ENCODE measurements at places on chromosomes 13 and 19.

- DNase-seq = peak; percentile 9
Observed at GRCh38 chr19:47351548-47351947, 2.4 kb downstream of the DHX34 start.

GRCh38 chr19:38741670-38742069 is 2.6 kb downstream of the CAPN12 start:
- no peak for DNase-seq

DNA sequence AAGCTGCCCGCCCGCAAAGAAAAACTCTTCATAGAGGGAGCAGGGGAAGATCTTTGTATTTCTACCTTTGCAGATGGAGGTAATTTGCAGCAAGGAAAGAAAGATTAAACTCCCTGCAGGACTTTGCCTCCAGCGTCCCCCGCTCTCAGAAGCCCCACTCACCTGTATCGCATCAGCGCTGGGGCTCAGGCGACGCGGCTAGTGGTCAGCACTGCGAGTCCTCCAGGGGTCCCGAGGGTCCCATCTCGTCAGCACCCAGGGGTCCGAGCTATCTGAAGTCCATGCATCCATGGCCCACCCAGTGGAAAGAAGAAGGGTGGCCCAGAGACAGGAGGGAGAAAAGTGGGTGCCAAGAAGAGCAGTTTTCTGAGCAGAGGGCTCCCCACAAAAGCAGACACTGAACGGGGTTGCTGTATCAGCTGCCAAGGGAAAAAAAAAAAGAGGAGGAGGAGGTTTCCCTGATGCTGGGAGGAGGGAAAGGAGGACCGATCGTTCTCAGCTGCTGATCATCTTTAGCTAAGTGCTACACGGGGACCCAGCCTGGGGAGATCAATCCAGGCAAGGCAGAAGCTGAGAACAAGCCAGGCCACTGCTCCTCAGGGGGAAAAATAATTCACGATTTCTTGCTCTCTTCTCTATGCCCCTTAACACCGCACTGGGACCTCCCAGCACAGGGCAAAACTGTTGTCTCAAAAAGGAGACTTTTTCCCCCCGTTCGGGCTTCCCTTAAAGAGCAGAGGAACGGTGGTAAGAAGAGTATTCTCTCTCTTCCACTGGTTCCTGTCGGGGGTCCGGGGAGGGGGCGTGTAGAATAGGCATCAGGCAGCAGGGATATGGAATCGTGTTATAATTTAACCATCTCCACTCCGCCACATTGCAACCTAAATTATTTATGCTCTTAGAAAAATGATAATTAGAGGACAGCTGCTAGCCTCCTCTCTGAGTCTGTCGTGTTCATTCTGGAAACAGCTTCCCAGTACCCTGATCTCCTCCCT is 117.7 kb upstream of the CACNA1A start:
- DNase-seq = no peak

DNA sequence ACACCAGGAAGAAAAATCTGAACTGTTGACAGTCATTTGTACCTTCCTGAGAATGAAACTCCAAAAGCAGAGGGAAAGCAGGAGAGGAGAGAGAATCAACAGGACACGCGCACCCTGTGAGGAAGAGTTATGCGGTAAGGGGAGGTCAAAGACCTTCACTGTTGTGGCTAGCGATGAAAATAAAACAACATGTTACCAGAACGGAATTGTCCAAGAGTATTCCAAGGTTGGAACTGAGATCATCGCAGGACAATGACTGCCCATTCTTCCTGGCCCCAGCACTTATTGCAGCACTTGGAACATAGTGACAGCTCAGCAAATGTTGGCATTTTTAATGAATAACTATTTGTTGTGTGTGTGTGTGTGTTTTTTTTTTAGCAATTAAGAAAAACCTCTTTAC is 176.0 kb upstream of the TSC22D1 start:
- no peak for DNase-seq

DNA sequence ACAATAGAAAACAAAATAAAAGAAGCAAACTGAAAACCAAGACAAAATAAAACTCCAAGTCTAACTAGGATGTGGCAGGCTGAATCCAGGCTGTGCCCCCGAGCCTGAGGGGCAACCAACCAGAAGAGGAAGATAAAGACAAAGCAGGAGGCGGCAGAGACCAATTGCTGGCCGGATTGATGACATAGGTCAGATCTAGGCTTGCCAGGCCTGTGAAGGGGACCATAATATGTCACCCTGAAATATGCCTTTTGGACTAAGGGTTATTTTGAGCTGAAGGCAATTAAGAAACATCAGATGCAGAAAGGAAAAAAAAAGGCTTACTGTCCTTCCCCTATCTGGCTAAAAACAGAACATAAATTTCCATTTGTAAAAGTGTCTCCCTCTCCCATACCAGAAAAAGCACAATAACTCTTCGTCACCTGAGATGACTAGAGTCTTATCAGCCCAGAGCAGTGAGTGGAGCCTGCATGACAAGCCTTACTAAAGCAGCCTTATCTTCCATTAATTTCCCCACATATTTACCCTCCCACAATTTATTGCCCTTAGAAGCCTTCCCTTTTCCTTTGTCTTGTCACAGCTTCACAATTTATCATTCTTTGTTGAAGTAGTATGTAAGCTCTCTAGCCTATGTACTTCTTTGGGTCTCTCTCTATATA is 22.8 kb downstream of the ATP8A2 start:
- no peak for DNase-seq

DNA sequence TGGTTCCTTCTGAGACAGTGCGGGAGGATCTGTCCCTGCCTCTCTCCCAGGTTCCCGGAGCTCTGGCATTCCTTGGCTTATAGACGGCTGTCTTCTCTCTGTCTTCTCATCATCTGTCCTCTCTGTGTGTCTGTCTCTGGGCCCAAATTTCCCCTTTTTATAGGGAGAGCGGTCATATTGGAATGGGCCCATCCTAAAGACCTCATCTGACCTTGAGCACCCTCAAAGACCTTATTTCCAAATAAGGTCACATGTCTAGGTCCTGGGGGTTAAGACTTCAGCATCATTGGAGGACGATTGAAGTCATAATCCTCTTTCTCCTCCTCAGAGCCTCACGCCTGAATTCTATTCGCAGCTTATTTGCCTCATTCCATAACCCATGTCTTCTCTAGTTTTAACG is 98.4 kb downstream of the RAB20 start:
- no peak for DNase-seq

DNA sequence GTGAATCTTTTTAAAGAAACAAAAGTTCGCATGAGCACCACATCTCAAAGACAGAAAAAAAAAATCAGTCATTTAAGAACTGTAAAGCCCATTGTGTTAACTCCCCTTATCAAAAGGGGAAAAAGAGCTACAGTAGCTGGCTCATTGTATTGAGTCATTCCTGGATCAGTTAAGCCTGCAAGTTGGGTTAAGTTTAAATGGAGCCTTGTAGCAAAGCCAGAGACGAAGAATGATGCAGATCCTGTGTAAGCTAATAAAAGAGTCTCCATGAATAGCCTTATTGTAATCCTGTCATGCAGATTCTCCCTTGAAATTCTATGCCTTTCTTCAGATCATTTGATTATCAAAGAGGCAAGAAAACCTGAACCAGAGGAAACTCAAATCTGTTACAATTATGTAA is 83.8 kb downstream of the CRYL1 start:
- no peak for DNase-seq

GRCh38 chr19:35088131-35088913 is 27.3 kb upstream of the FXYD3 start:
- DNase-seq = peak; percentile 92

DNA sequence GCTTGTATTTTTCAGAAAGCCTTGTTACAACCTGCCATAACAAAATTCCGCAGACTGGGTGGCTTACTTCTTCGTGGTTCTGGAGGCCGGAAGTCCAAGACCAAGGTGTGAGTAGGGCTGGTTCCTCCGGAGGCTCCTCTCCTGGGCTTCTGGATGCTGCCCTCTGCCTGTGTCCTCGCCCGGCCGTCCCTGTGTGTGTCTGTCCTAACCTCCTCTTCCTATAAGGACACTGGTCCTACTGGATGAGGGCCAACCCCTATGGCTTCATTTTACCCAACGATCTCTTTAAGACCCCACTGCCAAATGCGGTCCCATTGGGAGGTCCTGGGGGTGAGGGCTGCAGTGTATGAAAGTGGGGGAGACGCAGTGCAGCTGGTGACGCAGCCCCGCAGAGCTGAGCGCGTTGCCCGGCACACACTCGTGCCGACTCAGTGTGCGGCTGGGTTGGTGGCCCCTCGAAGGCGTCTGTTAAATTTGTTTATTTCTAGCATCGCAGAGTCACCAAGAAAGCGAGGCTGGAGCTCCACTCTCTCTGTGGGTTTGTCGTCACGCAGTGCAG is 116.7 kb downstream of the SOX1 start:
- DNase-seq = no peak

DNA sequence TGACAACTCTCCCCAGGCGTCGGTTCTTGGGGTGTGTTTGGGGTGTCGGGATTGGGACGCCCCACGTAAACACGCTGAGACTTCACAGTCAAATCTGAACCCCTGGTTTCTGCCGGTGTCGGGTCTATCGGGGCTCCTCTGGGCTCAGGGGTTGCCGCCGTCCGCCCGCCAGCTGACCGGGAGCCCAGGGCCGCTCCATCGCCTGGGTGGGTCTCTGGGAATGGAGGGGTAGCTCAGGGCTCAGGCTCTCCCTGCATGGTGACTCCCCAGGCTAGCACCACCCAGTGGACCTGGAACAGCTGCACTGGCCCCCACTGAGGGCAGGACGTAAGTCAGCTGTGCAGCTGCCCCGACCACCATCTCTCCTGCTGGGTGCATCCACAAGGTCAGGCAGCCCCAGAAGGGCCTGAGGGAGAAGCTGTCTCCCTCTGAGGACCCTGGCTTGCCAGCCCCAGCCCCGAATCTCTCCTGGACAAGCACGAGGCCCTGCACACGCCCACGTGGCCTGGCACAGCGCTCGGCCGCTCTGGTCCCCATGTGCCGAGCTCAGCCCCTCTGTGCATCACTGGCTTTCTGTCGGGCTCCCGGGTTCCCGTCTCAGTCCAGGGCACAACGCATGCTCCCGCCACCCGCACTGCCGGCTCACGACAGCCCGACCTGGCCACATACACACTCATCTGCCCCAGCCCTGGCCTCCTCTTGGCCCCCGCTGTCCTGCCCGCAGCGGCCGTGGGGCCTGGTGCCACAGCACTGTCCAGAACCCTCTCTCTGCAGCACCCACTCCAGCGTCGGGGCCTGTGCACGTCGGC is 6.1 kb downstream of the RNF126 start:
- DNase-seq = no peak

GRCh38 chr19:33404506-33405253 is 31.2 kb downstream of the CEBPG start:
- no peak for DNase-seq

DNA sequence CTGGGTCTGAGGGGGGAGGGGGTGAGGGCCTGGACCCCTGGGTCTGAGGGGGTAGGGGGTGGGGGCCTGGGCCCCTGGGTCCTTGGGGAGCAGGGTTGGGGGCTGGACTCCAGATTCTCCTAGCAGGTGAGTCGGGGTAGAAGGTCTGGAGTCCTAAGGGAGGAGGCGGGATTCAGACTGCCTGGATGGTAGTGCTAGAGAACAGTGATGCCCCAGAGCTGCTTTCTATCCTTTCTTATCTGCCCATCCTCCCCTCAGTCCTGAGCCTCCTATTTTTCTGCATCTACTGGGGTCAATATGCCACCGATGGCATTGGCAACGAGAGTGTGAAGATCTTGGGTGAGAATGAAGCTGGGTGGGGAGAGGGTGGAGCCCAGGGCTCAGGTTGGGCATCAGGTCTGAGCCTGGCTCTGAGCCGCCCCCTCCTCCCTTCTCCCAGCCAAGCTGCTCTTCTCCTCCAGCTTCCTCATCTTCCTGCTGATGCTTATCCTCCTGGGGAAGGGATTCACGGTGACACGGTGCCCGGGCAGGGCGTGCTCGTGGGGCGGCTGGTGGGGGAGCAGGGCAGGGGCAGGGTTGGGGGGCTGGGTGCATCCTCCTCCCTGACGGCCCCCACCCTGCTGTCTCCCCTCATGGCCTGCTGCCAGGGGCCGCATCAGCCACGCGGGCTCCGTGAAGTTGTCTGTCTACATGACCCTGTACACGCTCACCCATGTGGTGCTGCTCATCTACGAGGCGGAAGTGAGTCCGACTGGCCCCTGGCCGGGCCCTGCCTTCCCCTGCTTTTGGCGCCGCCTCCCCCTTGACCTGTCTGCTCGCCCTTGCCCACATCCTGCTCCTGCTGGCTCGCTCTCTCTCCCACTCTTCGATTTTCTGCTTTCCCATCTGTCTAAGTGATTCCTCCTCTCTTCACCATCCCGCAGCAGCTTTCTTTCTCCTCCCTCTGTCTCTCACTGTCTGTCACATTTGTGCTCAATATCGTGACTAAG is 3.4 kb downstream of the TMEM145 start:
- DNase-seq = peak; percentile 21

GRCh38 chr13:78067290-78067689 is 148.7 kb upstream of the EDNRB start:
- no peak for DNase-seq

DNA sequence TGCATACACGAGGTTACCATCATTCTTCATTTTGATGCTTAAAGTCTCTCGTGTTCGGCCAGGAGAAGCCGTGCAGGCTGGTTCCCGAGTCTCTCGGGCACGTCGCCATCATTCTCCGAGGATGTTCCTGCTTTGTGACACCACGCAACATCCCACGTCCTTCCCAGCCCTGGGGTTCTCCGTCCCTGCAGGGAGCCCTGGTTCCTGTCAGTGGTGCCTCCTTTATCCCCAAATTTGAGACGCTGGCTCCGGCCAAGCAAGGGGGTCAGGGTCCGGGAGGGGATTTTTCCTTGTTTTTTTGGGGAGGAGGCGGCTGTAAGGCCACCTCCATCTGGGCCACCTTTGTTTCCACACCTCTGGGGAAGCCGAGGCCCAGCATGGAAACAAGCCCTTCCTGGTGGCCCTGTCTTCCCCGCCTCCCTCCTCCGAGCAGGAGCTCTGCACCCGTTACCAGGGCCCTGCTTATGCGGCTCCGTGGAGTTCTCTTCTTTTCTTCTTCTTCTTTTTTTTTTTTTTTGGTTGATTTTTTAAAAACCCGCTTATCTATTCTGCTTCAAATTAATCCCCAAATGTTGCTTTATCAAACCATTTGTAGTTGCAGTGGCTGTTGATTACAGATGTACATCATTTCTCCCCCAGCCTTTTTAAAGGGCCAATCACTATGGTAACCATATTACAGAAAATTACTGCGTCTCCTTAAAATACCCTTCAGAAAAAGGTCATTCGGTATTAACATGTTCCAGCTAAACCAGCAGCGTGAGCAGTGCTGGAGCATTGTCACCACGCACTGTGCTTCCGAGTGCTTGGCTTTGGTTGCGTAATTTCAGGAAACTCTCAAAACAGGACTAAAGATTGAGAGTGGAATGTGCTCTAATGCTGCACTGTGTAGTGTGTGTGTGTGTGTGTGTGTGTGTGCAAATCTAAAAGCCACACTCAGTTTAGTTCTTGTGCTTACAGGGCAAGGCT is 50.4 kb downstream of the TEX29 start:
- peak; percentile 2 for DNase-seq

GRCh38 chr19:55285229-55285890 is 1.6 kb downstream of the BRSK1 start:
- no peak for DNase-seq

GRCh38 chr13:50711996-50712395 is 131.5 kb downstream of the DLEU7 start:
- no peak for DNase-seq

GRCh38 chr19:53045536-53045935 is 996 bp downstream of the ERVV-2 start:
- DNase-seq = no peak

All from fibroblast of upper back skin (primary cell).